ENCODE measurements at places on chromosomes 11 and 22. TPM values are rescaled to one million over a fixed set of nuclear protein-coding genes. Genes with fewer than 3 reads are reported as not detected.

TMPRSS13 gene
- not detected for total RNA-seq

KIF18A gene
- 12.3 TPM for total RNA-seq

SLC17A6 gene
- not detected for total RNA-seq

MMP1 gene
- total RNA-seq = 122 TPM

SAAL1 gene
- 10.4 TPM for total RNA-seq

IGLL1 gene
- not detected for total RNA-seq

TRIM49C gene
- total RNA-seq = not detected

CSF2RB gene
- under 0.01 TPM for total RNA-seq

Data from smooth muscle cell of the umbilical artery (primary cell).